ENCODE measurements at places on chromosomes 3 and 15. TPM values are rescaled to one million over a fixed set of nuclear protein-coding genes. Genes with fewer than 3 reads are reported as not detected.

The LIPH gene
- 2.5 TPM for total RNA-seq

The PLSCR5 gene
- total RNA-seq, result not detected

The ARPC4 gene
- total RNA-seq, result 266 TPM

The DVL3 gene
- total RNA-seq, result 26.0 TPM

The C15orf39 gene
- total RNA-seq, result 5.0 TPM

The DLEC1 gene
- not detected for total RNA-seq

The FBXO40 gene
- total RNA-seq, result not detected

The GOLGA8N gene
- total RNA-seq, result 3.2 TPM

The LAMB2 gene
- 330 TPM for total RNA-seq

The GPR149 gene
- not detected for total RNA-seq

The ACAD9 gene
- total RNA-seq, result 34.9 TPM

The KATNBL1 gene
- total RNA-seq, result 42.8 TPM

The GATA2 gene
- 12.4 TPM for total RNA-seq

The MED12L gene
- total RNA-seq, result 0.19 TPM

The PLSCR2 gene
- total RNA-seq, result 0.18 TPM

The GPR62 gene
- under 0.01 TPM for total RNA-seq

The SPINT1 gene
- total RNA-seq, result 0.56 TPM

The TNFAIP8L3 gene
- total RNA-seq, result 29.9 TPM

The NR1I2 gene
- 0.09 TPM for total RNA-seq

Data from endothelial cell of coronary artery (primary cell).